ENCODE measurements at places on chromosomes 4 and X.

- DNase-seq, result no peak
Observed at GRCh38 chr4:5568931-5569330, 139.4 kb downstream of the EVC2 start.

DNA sequence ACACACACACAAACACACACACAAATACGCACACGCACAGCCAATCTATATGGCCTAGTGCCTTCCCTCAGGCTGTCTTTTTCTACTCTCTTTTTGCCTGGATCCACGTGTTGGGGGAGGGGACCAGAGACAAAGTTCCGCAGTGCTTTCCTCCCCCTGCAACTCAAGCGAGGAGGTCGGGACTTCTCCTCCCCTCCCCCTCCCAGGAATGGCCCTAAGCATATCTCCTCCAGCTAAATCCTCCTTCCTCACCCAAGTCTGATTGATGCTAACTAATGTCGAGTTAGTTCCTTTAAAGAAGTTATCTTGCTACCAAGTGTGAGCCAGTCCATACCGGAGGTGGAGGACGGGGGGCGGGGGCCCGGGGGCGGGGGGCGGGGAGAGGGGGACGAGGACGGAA lies 141.2 kb upstream of the ZIC3 start:
- no peak for DNase-seq

- no peak for DNase-seq
Observed at GRCh38 chr4:138540056-138540800, 298.1 kb upstream of the SLC7A11 start.

DNA sequence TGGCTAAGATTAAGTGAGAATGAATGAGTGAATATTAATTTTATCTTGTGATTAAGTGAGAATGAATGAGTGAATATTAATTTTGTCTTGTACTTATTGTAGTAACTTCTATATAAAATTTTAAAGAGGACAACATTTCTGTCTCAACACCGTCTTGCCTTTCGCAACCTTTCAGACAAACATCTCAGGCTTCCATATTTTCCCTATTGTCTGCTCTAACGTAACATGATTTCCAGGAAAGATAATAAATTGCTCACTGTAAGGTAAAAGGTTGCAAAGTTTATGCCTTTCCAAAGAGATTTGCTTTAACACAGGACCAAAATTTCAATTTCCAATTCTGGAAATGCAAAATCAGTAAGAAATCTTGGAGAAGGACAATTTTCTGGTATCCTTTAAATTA lies 41.7 kb upstream of the SLC39A8 start:
- DNase-seq, result no peak

GRCh38 chr4:184506527-184507121 lies 32.3 kb upstream of the IRF2 start:
- DNase-seq, result no peak

GRCh38 chr4:125590158-125590557 lies 275.4 kb downstream of the FAT4 start:
- DNase-seq, result no peak

DNA sequence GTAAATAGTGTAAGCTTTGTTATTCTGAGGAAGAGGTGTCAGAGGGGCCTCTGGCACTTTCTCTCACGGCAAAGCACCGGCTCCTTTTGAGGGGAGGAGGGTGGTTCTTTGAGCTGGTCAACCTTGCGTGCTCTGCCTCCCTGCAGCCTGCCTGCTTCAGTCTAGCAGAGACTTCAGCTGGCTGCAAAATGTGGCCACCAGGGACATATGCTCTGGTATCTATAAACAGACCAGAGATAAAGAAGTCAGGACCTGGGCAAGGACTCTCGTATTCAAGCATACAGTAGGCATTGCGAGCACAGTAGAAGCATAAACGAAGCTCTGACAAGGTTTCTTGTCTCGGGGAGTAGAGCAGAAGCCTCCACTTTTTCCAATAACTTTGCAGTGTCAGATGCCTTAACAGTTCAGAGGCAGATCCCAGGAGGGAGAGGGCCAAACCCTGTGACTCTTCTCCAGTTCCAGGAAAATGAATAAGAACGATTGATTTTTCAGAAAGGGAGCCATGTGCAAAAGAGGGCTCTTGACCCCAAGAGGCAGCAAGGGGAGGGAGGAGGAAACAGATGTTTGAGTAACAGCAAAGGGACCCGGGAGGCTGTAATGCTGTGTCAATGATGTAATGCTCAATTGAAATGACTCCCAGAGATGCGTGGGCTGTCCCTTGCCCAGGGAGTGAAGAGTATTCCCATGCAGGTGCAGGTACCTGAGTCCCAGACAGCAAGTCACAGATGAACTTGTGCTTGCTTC lies 57.9 kb upstream of the TEX13D start:
- no peak for DNase-seq

Data from NCI-H774 (cell line).